ENCODE measurements at places on chromosomes 3 and 15. TPM values are rescaled to one million over a fixed set of nuclear protein-coding genes. Genes with fewer than 3 reads are reported as not detected.

PTPRG gene
- 2.1 TPM for total RNA-seq

PP2D1 gene
- not detected for total RNA-seq

MINAR1 gene
- total RNA-seq, result 0.88 TPM

CHL1 gene
- not detected for total RNA-seq

CAMK2N2 gene
- total RNA-seq, result 0.20 TPM

PGBD4 gene
- total RNA-seq, result 3.8 TPM

CSPG5 gene
- total RNA-seq, result 0.49 TPM

ONECUT1 gene
- not detected for total RNA-seq

FRMD5 gene
- not detected for total RNA-seq

P3H2 gene
- total RNA-seq, result not detected

ARGFX gene
- not detected for total RNA-seq

SCN10A gene
- total RNA-seq, result not detected

SERPINI2 gene
- total RNA-seq, result not detected

GPR62 gene
- total RNA-seq, result not detected

MESP2 gene
- not detected for total RNA-seq

ZNF860 gene
- total RNA-seq, result 0.10 TPM

KLF15 gene
- total RNA-seq, result not detected

ADGRG7 gene
- not detected for total RNA-seq

SERINC4 gene
- total RNA-seq, result 0.17 TPM

HOMER2 gene
- total RNA-seq, result 17.5 TPM

CLDN1 gene
- total RNA-seq, result 0.07 TPM

PCSK6 gene
- total RNA-seq, result 2.5 TPM

KBTBD12 gene
- not detected for total RNA-seq

PLCH1 gene
- total RNA-seq, result 0.88 TPM

NOX5 gene
- total RNA-seq, result 0.02 TPM

SGO1 gene
- total RNA-seq, result 24.0 TPM

RTP4 gene
- 21.6 TPM for total RNA-seq

SEC62 gene
- 76.8 TPM for total RNA-seq

WDR72 gene
- not detected for total RNA-seq

DZIP3 gene
- 9.8 TPM for total RNA-seq

ANKRD63 gene
- not detected for total RNA-seq

SRGAP3 gene
- total RNA-seq, result 1.3 TPM

PARP15 gene
- total RNA-seq, result 43.5 TPM

ITIH4 gene
- 15.2 TPM for total RNA-seq

CHST13 gene
- not detected for total RNA-seq

CASR gene
- total RNA-seq, result not detected

PCLAF gene
- total RNA-seq, result 68.1 TPM
